Uterus (tissue), 4 donors: ENCODE measurements at places on chromosomes 4 and X. TPM values are rescaled to one million over a fixed set of nuclear protein-coding genes. Genes with fewer than 3 reads are reported as not detected.

TBC1D8B gene
- 10.8 TPM for total RNA-seq

FRAS1 gene
- 1.0 TPM for total RNA-seq

TMPRSS11B gene
- total RNA-seq = not detected

DUX4 gene
- not detected for total RNA-seq

KCNE5 gene
- not detected for total RNA-seq

UXT gene
- 58.2 TPM for total RNA-seq

CXCL10 gene
- total RNA-seq = not detected

FAM149A gene
- total RNA-seq = 18.9 TPM

FAM9B gene
- 1.7 TPM for total RNA-seq

PDE6B gene
- not detected for total RNA-seq

TMSB4X gene
- total RNA-seq = 6,849 TPM

CWH43 gene
- total RNA-seq = 3.7 TPM

HTN1 gene
- not detected for total RNA-seq

LIMCH1 gene
- total RNA-seq = 21.0 TPM

HSFX1 gene
- total RNA-seq = 4.0 TPM

FRG2 gene
- not detected for total RNA-seq

GRCh38 chr4:56374956-56375355 lies 12.3 kb downstream of the AASDH start:
- no peak overlapping the region for H3K27ac ChIP-seq
- no peaks in the 10 kb centered on the region for H3K4me1 ChIP-seq

- no peak for DNase-seq
- H3K4me3 ChIP-seq = peak overlapping the region; percentile 42
- H3K27me3 ChIP-seq = no peaks in the 10 kb centered on the region
- H3K4me1 ChIP-seq = no peaks in the 10 kb centered on the region
- H3K36me3 ChIP-seq = no peaks in the 10 kb centered on the region
- peak overlapping the region; percentile 56 for H3K27ac ChIP-seq
Observed at GRCh38 chr4:23890369-23891063, 669 bp upstream of the PPARGC1A start.

GRCh38 chr4:141132072-141132708 lies 1.1 kb downstream of the RNF150 start:
- peak overlapping the region; percentile 66 for H3K4me3 ChIP-seq
- H3K27me3 ChIP-seq = no peaks in the 10 kb centered on the region
- peak; percentile 30 for DNase-seq
- H3K36me3 ChIP-seq = no peaks in the 10 kb centered on the region

- H3K4me1 ChIP-seq = no peaks in the 10 kb centered on the region
- H3K27ac ChIP-seq = no peak overlapping the region
- no peaks in the 10 kb centered on the region for H3K36me3 ChIP-seq
- DNase-seq = peak; percentile 29
- no peaks in the 10 kb centered on the region for H3K27me3 ChIP-seq
- H3K4me3 ChIP-seq = no peak overlapping the region
Observed at GRCh38 chr4:121462660-121463261, 81.9 kb upstream of the QRFPR start.

DNA sequence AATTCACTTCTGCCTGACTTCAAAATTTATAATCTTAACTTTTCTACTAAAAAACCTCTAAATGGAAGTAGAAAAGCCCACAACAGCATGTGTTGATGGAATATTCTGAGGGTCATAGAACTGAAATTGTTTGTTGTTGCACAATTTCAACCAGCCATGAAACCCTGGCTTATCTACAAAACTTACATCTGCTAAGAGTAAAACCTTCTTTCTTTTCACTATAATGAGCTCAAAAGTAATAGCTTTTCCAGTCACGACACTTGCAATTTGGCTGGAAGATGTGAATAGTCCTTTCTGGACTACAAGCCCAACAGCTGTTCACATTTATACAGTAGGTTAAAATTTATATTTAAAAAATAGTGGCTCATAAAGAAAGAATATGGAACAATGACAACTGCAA lies 250.0 kb downstream of the GPAT3 start:
- no peaks in the 10 kb centered on the region for H3K27me3 ChIP-seq
- no peak for DNase-seq
- no peak overlapping the region for H3K27ac ChIP-seq

GRCh38 chr4:120691536-120691935 lies 231.0 kb downstream of the PRDM5 start:
- H3K27me3 ChIP-seq = no peaks in the 10 kb centered on the region
- no peaks in the 10 kb centered on the region for H3K4me1 ChIP-seq
- DNase-seq = no peak
- H3K4me3 ChIP-seq = no peak overlapping the region

GRCh38 chrX:16394290-16394689 lies 227.0 kb downstream of the MAGEB17 start:
- no peak for DNase-seq
- no peak overlapping the region for H3K4me3 ChIP-seq
- H3K27ac ChIP-seq = no peak overlapping the region
- no peaks in the 10 kb centered on the region for H3K4me1 ChIP-seq
- no peaks in the 10 kb centered on the region for H3K27me3 ChIP-seq
- no peaks in the 10 kb centered on the region for H3K36me3 ChIP-seq

- no peak for DNase-seq
- H3K4me1 ChIP-seq = no peaks in the 10 kb centered on the region
- H3K27ac ChIP-seq = no peak overlapping the region
Observed at GRCh38 chrX:37677243-37677642, 8.3 kb upstream of the XK start.

DNA sequence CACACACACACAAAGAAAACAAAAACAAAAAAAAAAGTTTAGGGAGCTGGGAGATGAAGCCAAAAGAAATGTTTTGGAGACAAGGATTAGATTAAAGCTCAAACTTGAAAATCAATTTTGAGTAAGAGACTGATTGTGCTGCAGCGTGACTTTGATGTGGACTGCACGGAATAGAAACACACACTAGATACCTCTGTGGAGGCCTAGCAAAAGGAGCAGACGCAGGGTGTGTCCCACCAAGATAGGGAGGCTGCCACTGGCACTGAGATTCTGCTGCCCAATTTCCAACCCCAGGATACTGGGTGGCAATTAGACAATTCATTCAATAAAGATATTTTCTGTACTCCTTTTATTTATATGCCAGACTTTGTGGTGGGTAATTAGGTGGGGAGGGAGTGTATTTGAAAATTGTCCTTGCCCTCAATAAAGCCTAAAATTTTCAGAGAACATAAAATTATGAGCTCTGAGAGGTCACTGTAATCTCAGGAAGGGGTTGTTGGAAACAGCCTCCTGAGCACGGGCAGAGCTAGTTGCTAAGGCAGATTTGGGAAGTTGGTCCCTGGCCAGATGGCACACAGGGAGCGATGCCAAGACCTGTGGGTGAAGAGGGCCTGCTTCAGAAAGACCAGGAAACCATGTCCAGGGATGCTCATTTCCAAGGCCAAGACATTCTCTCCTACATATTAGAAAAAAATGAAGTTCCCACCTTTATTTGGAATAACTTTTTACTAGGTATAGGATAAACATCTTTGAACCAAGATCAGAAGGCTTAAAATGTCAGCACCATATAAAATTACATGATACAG lies 1.9 kb upstream of the PPP3CA start:
- no peaks in the 10 kb centered on the region for H3K4me1 ChIP-seq
- peak; percentile 44 for DNase-seq
- H3K4me3 ChIP-seq = peak overlapping the region; percentile 82
- H3K27me3 ChIP-seq = no peaks in the 10 kb centered on the region

GRCh38 chrX:73850124-73851013 lies 287.4 kb downstream of the CHIC1 start:
- peak; percentile 24 for DNase-seq
- no peaks in the 10 kb centered on the region for H3K27me3 ChIP-seq
- H3K27ac ChIP-seq = peak overlapping the region; percentile 75
- H3K36me3 ChIP-seq = no peaks in the 10 kb centered on the region
- H3K4me3 ChIP-seq = no peak overlapping the region
- H3K4me1 ChIP-seq = no peaks in the 10 kb centered on the region

- H3K27ac ChIP-seq = no peak overlapping the region
- no peak for DNase-seq
- no peak overlapping the region for H3K4me3 ChIP-seq
- H3K4me1 ChIP-seq = no peaks in the 10 kb centered on the region
Observed at GRCh38 chr4:121728066-121728465, 31.3 kb upstream of the ANXA5 start.

- H3K4me3 ChIP-seq = no peak overlapping the region
- H3K27ac ChIP-seq = no peak overlapping the region
- no peaks in the 10 kb centered on the region for H3K36me3 ChIP-seq
- H3K4me1 ChIP-seq = no peaks in the 10 kb centered on the region
- H3K27me3 ChIP-seq = no peaks in the 10 kb centered on the region
Observed at GRCh38 chr4:67234296-67234695, 311.0 kb downstream of the CENPC start.

DNA sequence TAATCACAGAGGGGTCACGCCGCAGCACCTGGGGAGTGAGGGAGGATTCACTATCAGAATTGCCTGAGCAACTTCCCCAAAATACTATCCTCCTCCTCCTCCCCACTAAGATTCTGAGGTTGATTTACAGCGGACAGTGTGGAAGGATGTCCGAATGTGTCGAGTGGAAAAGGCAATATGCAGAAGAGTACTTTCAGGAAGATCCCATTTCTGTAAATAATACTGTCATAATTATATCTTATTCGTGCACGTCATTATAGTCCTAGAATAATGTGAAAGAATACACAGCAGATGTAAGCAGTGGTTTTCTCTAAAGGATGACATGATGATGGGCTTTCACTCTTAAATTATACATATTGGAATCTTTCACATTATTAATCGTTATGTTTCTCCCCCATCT lies 149.8 kb upstream of the NOCT start:
- H3K4me1 ChIP-seq = no peaks in the 10 kb centered on the region
- H3K27ac ChIP-seq = no peak overlapping the region
- no peak for DNase-seq
- H3K36me3 ChIP-seq = no peaks in the 10 kb centered on the region
- H3K4me3 ChIP-seq = no peak overlapping the region
- H3K27me3 ChIP-seq = no peaks in the 10 kb centered on the region

DNA sequence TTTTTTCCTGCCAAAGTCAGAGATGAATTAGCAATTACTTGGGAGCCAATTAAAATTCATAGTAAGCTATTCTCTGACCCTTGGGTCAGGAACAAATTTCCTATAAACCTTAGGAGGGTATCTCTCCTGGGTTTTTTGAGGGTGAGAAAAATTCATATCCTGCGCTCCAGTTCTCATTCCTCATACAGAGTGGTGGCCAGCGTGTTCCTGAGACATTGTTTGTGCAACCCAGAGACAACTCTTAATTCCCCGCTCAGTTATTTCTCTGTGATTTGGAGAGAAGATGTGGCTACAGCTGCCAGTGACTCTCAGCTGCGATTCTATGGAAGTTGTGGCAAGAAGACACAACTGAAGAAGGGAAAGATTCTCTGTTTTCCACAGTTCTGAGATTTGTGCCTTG lies 37.9 kb upstream of the CBR4 start:
- no peak overlapping the region for H3K27ac ChIP-seq
- no peaks in the 10 kb centered on the region for H3K27me3 ChIP-seq
- peaks cover 4% of the 10 kb centered on the region for H3K4me1 ChIP-seq
- no peak overlapping the region for H3K4me3 ChIP-seq
- no peak for DNase-seq

DNA sequence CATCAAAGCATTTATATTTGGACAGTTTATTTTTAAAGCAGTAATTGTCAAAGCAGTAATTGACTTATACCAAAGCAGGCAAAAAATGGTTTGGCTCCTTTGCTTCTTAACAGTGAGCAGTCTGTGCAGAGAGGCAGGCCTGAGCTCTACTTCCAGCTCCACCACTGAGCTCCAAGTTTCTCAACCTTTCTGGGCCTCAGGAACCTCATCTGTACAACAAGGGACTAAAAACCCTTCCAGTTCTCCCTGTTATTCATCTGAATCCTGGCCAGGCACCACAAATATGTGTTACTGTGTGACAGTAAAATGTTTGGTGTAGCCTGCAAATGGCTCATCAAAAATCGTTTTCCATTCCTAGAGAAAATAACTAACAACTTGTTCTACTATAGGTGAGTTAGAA lies 88.7 kb upstream of the TTC29 start:
- no peaks in the 10 kb centered on the region for H3K4me1 ChIP-seq
- H3K27ac ChIP-seq = no peak overlapping the region
- H3K27me3 ChIP-seq = no peaks in the 10 kb centered on the region
- DNase-seq = no peak

DNA sequence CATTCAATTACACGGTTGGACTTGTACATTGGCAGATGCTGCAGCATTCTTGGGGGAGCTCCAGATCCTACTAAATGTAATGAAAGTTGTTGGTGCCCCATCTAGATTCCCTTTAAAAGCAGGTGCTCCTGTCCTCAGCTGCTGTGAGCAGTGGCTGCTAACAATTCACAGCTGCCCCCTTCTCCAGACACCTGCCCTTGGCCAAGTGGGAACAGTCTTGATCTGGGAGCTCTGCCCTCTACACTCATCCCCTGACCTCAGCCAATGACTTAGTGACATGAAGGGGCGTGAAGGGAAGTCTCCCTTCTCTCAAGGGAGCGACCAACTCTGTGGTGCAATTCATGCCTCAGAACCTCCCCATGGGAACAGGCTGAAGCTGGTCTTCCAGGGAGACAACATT lies 125.7 kb downstream of the EIF4E start:
- H3K36me3 ChIP-seq = no peaks in the 10 kb centered on the region
- DNase-seq = no peak
- no peaks in the 10 kb centered on the region for H3K27me3 ChIP-seq
- no peaks in the 10 kb centered on the region for H3K4me1 ChIP-seq
- no peak overlapping the region for H3K27ac ChIP-seq

DNA sequence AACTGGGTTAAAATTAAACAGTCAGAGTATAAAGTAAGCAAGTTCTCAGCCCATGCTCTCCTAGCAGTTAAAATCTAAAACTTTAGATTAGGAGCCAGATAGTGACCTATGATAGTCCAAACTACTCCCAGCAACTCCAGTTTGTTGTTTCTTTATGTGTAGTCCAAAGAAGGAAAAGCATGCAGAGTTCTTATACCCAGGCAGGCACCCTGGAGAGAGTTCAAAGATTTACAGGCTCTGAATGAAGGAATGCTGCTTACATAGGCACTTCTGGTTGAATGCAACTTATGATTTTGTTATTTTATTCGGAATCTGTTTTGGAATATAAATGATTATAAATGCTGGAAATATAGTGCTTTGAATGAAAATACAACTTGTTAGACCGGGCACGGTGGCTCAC lies 67.2 kb downstream of the GPAT3 start:
- peak overlapping the region; percentile 51 for H3K27ac ChIP-seq
- no peaks in the 10 kb centered on the region for H3K4me1 ChIP-seq
- no peak for DNase-seq
- H3K27me3 ChIP-seq = no peaks in the 10 kb centered on the region
- H3K4me3 ChIP-seq = no peak overlapping the region

- H3K36me3 ChIP-seq = no peaks in the 10 kb centered on the region
- no peaks in the 10 kb centered on the region for H3K27me3 ChIP-seq
- H3K27ac ChIP-seq = no peak overlapping the region
- no peak overlapping the region for H3K4me3 ChIP-seq
Observed at GRCh38 chr4:15117270-15117946, 115.1 kb downstream of the CPEB2 start.

DNA sequence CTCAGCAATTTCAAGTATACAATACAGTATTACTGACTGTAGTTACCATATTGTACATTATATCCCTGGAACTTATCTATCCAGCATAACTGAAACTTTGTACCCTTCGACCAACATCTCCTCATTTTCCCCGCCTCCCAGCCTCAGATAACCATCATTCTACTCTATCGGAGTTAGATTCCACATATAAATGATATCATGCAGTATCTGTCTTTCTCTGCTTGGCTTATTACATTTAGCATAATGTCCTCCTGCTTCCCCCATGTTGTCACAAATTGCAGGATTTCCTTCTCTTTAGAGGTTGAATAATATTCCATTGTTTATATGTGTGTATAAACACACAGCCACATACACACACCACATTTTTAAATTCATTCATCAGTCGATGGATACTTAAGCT lies 218.1 kb downstream of the MAML3 start:
- H3K27ac ChIP-seq = no peak overlapping the region
- H3K4me1 ChIP-seq = no peaks in the 10 kb centered on the region
- no peaks in the 10 kb centered on the region for H3K27me3 ChIP-seq
- DNase-seq = no peak
- no peaks in the 10 kb centered on the region for H3K36me3 ChIP-seq
- H3K4me3 ChIP-seq = no peak overlapping the region
